ENCODE measurements at places on chromosomes 16 and 17.

- DNase-seq: no peak
Measured at GRCh38 chr16:25586826-25587225, 104.9 kb upstream of the HS3ST4 start.

DNA sequence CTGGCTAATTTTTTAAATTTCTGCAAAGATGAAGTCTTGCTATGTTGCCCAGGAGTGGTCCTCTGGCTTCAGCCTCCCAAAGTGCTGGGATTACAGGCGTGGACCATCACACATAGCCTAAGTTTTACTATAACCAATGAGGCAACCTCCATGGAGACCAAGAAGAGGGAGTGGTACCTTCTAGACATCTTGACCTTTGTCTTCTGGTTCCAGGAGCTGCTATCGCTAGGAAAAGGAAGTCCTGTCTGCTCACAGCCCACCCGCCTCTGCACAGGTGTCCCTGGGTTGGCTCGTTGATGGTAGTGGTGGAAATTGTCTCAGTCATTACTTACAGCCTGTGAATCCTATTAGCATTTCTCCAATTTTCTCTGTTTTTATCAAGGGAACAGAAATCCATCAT lies 169.7 kb downstream of the PRKCA start:
- DNase-seq: no peak

GRCh38 chr17:68734931-68735330 lies 133.8 kb upstream of the FAM20A start:
- peak; percentile 57 for DNase-seq

- no peak for DNase-seq
Measured at GRCh38 chr16:11966173-11966572, 1.2 kb downstream of the TNFRSF17 start.

DNA sequence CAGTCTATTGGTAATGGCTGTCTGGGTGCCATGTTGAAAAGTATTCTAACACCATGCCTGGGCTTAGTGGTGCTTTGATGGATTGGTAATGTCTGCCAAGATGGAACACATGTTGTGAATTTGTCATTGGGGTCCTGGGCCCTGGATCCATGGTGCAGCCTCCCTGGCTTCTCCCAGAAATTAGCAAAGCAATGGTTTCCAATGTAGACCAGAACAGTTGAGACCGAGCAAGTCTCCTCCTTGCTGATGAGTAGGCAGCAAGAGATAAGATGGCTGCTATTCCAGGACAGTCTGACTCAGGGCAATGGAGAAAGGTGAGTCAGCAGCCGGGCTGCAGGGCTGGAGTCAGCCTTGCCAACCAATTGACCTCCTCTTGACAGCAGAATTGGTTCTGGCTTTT lies 30.8 kb downstream of the GPR139 start:
- no peak for DNase-seq

DNA sequence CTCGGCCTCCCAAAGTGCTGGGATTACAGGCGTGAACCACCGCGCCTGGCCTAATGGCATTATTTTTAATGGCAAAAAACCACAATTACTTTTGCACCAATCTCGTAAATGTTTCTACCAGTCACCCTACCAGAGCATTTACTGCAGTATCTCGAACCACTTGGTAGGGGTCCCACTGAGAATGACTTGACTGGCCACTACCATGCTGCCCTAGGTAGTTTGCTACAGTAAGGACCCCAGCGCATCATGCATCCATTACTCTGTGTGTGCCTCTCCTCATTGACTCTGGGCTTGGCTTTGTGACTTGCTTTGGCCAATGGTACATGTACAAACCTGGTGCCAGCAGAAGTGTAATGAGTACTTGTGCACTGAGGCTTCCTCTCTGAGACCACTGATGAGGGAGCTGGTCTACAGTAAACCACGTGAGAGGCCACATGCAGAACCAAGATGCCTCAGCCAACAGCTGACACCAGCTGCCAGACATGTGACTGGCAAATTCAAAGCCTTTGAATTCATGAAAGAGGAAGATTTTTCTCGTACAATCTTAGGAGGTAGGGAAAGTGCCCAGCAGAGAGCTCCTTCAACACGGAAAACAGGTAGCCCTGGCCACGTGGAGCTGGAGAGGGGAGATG lies 421.7 kb upstream of the C16orf82 start:
- no peak for DNase-seq
